ENCODE measurements at places on chromosomes 1 and 21.

DNA sequence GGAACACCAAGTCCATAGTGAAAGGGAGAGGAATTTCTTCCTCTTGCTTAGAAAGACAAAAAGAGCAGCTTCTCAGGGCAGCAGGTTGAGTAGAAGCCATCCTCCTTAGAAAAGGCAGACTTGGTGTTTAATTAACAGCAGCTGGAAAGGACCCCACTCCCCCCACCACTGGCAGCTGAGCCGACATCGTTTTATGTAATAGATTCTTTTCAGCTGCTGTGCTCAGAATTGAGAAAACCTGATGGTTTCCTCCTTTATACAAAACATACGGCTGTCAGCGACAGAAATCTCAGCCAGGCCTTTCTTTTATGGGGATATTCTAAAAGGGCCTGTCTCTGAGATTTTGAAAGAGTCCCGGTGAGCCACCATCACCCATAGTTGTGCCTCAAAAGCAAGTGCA is 49.9 kb downstream of the MAN1C1 start:
- no peak for DNase-seq

DNA sequence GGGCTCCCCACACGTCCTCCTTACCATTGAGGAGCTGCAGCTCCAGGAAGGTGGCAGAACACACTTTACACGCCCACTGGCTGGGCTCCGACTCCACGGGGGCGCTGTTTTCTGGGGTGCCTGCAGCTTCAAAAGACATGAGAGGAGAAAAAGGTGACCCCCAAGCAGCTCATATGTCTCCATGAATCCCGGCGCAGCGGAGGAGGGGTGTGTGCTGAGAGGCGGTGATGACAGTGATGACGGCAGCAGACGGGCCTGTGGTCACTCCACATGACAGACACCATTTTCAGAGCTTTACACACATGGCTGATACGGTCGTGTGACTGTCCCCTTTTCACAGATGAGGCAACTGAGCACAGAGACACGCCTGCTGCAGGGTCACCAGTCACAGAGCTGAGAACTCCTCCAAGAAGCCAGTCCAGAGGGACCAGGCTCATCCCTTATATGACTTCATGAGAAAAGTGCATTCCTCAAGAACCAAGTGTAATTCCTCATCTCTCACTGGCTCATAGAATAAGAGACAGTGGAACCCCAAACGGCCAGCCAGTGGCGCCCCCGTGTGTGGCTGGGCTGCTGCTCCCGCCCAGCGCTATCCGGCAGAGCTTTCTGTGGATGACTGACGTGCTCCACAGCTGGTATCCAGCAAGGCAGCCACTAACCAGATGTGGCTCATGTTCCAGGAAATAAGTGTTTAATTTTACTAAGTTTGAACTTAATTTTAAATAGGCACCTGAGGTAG is 31.9 kb downstream of the PRDM15 start:
- DNase-seq: no peak

- DNase-seq: no peak
Observed at GRCh38 chr1:185823467-185823866, 89.3 kb downstream of the HMCN1 start.

DNA sequence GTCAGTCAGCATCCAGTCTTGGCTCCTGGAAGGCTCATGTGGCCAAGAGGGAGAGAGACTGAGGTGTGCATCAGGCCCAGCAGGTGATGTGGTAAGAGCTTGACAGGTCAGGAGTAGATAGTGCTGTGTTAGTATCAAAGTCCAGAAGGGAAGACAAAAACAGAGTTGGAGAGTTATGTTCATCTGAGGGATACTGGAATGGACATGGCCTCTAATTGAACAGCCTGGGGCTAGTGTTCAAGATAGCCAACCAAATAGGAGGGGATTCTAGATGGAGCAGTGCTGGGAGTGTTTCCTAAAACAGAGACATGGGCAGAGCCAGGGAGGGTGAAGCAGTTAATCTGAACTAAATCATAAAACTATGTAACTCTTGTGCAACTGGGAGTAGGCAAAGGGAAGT is 120.7 kb upstream of the MARK1 start:
- no peak for DNase-seq

DNA sequence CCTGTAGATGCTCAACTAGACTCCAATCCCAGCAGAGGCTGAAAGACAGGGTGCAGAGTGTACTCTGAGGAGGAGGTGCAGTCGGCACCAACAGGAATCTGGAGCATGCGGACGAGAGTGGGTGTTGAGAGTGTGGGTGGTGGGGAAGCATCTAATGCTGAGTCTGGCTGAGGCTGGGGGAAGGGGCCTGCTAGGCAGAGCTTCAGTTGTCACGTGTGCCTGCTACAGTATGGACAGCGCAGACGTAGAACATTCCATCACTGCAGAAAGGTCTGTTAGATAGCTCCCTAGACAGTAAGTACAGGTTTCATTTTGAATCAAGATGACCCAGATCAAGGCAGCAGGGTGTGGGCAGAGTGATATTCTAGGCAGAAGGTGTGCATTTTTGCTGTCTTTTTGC is 23.1 kb downstream of the SNAP47 start:
- DNase-seq: no peak

GRCh38 chr21:28112511-28112910 is 880.2 kb downstream of the LTN1 start:
- no peak for DNase-seq

- DNase-seq: no peak
Observed at GRCh38 chr1:9228609-9229008, 6.0 kb upstream of the H6PD start.

- DNase-seq: no peak
Observed at GRCh38 chr21:29499734-29500343, 201.1 kb downstream of the BACH1 start.

DNA sequence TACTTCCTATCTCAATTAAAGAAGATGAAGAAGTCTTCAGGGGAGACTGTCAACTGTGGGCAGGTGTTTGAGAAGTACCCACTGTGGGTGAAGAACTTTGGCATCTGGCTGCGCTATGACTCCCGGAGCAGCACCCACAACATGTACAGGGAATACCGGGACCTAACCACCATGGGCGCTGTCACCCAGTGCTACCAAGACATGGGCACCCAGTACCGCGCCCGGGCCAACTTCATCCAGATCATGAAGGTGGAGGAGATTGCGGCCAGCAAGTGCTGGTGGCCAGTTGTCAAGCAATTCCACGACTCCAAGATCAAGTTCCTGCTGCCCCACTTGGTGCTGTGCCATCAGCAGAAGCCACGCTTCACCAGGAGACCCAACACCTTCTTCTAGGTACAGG is 15.5 kb upstream of the RNF19B start:
- no peak for DNase-seq

- no peak for DNase-seq
Observed at GRCh38 chr1:2906085-2906484, 104.6 kb upstream of the TTC34 start.

GRCh38 chr1:32878637-32879041 is 7.7 kb upstream of the HPCA start:
- no peak for DNase-seq

GRCh38 chr1:152107984-152108881 is 7.0 kb downstream of the TCHH start:
- no peak for DNase-seq

GRCh38 chr1:248825573-248825908 is 174 bp downstream of the SH3BP5L start:
- no peak for DNase-seq

GRCh38 chr1:14531519-14531918 is 67.0 kb upstream of the KAZN start:
- no peak for DNase-seq

DNA sequence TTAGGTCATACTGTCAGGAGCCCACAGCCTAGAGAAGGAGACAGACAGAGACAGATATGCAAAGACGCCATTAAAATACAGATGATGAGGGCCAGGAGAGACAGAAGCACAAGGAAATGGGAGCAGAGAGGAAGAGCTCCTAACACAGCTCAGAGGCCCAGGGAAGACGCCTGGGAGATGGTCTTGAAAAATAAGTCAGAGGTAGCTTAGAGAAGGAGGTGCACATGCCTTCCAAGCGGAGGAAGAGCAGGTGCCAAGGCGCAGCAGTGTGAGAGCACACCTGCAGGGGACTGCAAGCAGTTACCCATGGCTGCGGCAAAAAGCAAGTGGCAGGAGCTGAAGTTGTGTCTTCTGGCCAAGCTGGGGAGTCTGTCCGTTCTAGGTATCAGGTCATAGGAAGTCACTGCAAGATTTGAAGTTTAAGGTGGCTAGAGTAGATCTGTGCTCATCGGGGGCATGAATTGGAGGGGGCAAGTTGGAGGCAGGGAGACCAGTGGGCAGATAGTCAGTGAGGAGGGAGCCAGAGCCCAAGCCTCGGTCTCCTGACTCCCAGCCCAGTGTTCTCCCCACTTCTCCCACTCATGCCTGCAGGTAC is 1.3 kb upstream of the TRABD2B start:
- DNase-seq: no peak

Measured in NCI-H187 treated with DMSO at 0.1 percent for 48 hours (cell line).